Suprapubic skin (tissue), 4 donors: ENCODE measurements at places on chromosomes 2 and 18.

DNA sequence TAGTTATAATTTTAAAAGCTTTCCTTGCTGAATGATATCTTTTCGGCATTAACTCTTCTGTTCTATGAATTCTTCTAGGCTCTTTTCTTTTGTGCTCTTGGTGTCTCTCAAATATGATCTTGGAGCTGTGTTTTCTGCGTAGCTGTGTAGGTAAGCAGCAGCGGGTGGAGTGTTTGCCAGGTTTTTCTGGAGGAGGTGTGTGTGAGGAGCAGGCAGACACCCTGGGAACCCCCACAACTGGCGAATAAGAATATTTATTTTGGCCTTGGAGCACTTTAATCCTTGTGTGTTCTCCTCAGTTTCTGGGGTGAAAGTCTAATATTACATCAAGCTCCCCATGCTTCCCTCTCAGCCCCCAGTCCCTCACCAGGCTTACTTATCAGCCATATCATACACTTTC is 232.0 kb upstream of the FANCL start:
- no peak for DNase-seq

- DNase-seq, result no peak
Measured at GRCh38 chr2:85990084-85990483, 101.3 kb upstream of the ST3GAL5 start.

GRCh38 chr18:56321470-56321869 is 316.9 kb downstream of the TXNL1 start:
- no peak for DNase-seq

DNA sequence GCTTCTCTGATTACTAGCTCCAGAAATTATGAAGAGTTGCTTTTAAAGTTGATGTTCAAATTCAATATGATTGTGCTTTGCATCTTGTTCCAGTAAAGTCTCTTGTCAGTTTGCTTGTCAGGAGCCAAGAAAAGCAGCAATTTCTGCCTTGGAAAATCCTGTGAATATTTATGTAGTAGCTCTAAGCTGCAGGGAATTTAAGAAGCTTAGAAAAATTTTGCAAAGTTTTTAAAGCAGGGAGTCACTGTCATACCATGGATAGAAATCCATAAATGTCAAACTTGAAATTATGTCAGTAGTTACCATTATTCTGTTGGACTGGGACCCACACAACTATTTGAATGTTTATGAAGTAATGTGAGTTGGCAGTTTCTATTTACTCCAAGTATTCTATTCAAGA is 169.3 kb downstream of the TMEM200C start:
- no peak for DNase-seq

DNA sequence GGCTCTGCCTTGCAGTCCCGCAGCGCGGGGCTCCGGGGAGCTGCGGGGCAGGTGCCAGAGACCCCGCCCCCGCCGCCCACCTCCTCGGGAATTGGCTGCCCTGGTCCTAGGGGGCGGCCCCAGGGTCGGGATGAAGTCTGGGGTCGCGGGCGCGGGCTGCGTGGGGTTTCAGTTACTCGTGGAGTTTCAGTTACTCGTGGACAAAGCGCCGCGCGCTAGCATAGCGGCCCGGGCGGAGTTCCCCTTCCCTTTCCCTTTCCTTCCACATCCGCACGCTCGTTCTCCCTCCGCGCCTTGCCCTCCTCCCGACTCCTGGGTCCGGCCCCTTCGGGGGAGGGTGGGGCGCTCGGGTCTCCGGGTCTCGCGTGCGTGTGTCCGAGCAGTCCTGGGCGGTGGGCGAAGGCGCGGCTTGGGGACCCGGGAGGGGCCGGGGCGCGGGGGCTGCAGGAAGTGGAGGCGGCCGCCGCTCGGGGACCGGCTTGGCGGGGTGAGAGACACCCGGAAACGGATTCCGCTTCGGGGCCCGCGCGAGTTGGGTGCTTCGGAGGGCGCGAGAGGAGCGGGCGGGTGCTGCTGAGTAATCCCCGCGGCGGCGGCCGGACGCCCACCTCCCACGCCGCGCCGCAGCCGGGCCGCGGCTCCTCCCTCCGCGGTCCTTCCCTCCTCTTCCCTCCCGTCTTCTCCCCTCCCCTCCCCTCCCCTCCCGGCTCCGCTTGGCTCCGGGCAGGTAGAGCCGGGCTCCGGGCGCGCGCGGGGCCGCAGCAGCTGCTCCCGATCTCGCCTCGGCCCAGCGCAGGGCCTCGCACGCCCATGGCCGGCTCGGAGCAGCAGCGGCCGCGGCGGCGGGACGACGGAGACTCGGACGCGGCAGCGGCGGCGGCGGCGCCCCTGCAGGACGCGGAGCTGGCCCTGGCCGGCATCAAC is at the start of gene TTC39C:
Gene TTC39C (plus strand): TSS at position 693 of the 924 bp plus-strand sequence. CDS start 118 bp downstream, at position 811.
- peak; percentile 88 for DNase-seq

DNA sequence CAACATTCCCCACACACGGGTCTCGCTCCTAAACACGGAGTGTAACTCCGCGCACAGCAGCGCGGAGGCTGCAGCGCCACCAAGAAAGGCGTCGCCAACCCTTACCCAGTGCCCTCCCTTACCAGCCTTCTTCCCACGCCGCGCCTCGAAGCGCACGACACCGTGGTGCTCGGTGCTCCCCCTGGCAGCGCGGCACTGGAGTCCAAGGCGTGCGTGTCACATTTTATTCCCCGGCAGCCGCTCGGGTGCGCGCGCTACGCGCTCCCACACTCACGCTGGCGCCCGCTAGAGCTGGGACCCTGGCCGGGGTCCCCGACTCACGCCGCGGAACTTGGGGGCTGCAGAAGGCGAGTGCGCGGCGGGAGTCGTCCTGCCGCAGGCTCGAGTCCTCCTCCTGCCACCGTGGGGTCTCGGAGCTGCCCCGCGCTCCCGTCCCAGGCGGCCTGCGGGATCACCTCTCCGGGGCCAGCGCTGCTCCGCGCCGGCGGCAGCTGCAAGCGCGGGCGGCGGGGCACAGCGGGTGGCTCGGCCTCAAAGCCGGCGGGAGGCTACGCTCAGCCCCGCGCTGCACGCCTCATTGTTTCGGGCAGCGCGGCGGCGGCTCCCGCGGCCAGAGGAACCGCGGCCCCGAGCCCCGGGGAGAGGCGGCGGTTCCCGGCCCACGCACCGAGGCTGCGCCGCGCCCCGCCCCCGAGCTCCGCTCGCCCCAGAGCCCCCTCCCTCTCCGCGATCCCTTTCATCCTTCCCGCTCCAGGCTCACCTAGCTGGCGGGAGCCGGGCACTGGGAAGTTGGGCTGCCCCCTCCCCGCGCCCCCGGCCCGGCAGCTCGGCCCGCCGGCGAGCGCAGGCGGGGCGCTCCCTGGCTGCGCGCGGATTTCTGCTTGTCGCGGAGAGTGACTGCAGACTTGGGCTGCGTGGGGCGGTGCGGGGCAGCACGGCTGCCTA is at the start of gene ST6GAL2:
Gene ST6GAL2 (minus strand): TSS at position 197 of the 945 bp plus-strand sequence. CDS start 42,190 bp downstream, outside the sequence.
- no peak for DNase-seq

DNA sequence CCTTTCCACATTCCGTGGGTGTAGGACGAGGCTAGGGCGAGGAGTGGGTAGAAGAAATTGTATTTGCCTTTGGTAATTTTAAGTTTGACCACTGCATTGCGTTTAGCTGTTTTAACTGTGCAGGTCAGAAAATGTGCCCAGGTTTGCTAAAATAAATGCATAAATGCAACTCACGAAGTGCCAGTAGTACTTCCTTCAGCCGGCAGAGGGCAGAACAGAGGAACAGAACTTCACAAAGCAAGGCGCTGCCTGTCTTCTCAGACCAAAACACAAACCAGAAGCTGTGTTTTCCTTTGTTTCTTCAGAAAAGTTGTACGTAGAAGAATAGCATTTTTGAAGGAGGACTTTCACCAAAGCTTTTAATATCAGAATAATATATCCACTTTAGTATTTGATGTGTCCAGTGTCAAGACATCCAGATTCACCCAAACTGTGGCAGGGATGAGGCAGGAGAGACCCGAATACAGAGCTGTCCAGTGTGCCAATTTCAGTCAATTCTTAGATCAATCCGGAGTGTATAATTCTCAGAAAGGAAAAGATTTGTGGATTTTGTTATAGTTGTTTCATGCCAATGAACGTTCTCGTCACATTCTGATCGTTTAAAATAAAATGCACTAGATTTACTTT is 348.6 kb downstream of the DLGAP1 start:
- DNase-seq, result peak; percentile 66

DNA sequence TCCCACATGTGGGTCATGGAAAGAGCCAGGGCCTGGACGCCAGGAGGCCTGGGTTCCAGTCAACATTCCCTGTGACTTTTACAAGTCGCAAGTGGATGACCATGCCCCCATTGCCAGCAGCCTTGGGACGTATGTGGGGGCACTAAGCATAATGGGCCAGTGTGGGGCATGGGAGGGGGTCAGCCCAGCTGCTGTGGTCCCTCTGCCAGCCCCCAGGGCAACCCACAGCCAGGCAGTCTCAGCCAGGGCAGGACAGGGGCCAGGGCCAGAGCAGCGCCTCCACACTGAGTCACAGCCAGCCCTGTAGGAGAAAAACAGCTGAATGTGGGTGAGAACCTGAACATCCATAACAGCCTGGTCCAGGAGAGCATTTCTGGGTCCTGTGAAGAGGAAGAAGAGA is 173.2 kb downstream of the GFPT1 start:
- no peak for DNase-seq

GRCh38 chr2:97911922-97912575 is 83.7 kb downstream of the TMEM131 start:
- no peak for DNase-seq

DNA sequence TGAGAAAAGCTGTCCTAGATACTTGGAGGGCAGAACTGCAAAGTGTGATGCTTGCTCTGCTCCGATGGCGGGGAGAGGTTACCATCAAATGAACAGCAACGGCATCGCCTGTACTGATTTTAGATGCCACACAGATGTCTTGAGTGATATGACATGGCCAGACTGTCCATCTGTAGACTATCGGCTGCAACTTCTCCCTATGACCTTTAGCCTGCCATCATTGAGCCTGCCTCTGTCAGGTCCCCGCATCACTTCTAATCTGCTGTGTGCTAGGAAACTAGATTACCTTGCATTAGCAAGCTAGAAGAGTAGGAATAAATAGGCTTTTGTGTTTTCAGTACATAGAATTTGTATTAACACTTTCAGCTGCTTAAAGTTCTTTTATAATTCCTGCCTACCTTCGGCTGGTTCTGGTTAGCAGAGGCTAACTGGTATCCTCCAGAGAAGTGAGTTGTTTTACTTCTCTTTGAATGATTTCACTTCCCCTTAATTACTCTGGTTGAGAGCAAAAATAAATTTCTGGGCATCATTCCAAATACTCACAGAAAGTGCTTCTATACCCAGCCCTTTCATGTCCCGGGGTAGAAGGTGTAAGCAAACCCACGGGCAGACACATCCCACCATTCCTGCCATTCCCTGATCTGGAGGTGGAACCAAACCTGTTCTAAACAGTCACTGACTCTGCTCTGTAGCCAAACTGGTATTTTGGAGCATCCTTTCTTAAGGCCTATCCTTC is 24.0 kb downstream of the GAREM2 start:
- no peak for DNase-seq

DNA sequence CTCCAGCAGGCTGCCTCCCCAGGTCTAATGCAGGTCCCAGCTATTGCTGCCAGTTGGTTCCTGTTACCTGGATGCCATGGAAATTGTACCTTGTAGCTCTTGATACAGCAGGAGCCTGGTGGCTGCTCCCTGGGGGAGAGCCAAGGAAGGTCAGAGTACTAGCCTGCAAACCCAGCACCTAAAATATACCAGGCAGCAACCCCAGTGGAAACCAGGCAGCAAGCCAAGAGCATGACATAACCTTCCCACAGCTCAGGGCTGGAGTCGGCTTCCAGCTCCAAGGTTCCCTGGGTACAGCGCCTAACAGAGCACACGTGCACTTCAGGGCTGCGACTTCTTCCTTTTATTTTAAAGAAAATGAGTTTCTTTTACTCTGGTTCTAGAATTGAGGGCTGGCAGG is 30.3 kb downstream of the TNP1 start:
- DNase-seq, result peak; percentile 83

- DNase-seq, result no peak
Measured at GRCh38 chr2:56587456-56587855, 403.7 kb downstream of the CCDC85A start.

- DNase-seq, result no peak
Measured at GRCh38 chr18:5284808-5285207, 10.7 kb downstream of the ZBTB14 start.

GRCh38 chr2:151808258-151809072 is 19.8 kb downstream of the ARL5A start:
- no peak for DNase-seq

- no peak for DNase-seq
Measured at GRCh38 chr2:213149294-213149875, 2.0 kb downstream of the IKZF2 start.
